ENCODE measurements at places on chromosomes 7 and 10.

GRCh38 chr10:44870031-44870430 lies 41.1 kb upstream of the TMEM72 start:
- no peak for DNase-seq

DNA sequence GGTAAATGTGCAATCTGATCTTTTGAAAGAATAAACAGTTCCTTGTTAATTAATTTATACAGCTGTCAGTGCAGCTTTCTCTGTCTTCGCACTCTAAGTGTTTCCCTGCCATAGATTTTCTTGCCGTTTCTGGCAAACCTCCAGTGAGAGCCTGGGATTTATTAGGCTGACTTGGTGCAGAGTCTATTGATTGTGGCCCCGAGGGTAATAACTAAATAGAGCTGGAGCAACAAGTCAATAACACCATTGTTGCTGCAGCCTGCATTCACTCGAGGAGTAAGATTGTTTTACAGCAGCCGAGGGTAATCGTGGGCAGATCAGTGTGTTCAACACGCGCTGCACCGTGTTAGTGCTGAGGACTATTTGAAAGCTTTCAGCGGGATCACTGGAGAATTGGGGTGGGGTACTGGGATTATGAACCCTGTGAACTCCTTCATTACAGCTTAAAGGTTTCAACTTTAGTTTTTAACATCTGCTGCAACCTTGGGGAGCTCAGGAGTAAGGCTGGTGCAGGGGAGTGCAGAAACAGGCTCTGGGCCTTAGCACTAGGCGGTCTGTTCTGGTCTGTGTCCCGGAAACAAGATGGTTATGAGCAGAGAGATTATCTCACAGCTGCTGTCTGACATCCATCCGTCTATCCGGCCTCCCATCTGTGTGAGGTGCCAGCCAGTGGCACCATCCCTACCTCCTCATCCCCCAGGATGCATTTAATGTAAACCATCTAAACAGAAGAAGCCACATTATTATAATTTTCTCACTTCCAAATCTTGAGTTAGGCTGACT lies 174.0 kb upstream of the TCF7L2 start:
- no peak for DNase-seq

- peak; percentile 97 for DNase-seq
Observed at GRCh38 chr7:34155220-34155908, 250.0 kb downstream of the BMPER start.

DNA sequence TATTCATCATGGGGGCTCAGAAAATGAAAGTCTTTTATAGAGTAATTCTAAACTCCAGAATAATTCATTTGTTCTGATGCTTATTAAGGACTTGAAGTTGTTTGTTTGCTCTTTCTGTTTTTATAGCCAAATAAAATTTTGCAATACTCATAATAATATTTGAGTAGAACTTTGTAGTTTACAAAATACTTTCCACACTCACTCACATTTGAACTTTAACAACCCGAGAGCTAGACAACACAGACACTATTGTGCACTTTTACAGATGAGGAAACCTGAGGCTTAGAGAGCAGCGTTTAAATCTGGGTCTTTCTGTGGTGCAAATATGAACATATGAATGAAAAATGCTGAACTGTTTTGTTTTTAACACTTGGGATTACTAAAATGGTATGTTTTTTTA lies 126.8 kb downstream of the KAT6B start:
- no peak for DNase-seq

- peak; percentile 98 for DNase-seq
Observed at GRCh38 chr10:13924040-13924725, 337.4 kb downstream of the PRPF18 start.

DNA sequence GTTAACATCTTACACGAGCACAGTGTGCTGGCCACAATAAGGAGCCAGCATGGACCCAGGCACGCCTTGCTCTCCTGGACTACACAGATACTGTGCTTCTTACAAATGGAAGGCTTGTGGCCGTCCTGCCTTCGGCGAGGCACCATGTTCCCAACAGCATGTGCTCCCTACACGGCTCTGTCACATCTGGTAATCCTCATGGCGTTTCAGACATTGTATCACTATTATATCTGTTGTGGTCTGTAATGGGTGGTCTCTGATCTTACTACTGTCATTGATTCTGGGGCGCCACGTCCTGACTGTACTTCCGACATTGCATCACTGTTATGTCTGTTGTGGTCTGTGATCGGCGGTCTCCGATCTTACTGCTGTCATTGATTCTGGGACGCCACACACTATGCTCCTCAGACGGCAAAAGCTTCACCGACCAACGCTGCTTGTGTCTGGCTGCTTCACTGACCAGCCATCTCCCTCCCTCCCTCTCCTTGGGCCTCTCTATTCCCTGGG lies 195.4 kb downstream of the MAD1L1 start:
- no peak for DNase-seq

GRCh38 chr10:10208196-10208595 lies 809.5 kb upstream of the CELF2 start:
- peak; percentile 3 for DNase-seq

- no peak for DNase-seq
Observed at GRCh38 chr7:158508802-158509385, 78.7 kb downstream of the PTPRN2 start.

DNA sequence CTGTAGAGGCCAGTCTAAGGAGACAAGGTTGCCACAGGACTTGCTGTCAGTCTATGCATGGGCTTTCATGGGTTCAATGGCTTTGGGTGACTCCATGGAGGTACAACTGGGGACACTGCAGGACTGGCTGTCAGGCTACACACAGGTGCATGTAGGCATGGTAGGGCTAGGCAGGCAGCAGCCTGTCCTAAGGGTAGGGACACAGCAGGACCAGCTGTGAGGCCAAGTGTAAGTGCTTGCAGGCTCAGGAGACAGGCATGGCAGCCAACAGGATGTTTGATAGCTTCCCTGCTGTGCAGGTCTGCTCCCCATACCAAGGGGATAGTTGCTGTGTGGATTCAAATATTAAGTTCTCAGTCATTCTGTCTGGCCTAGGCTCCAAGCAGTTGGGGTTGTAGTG lies 181.0 kb upstream of the NPY start:
- DNase-seq, result no peak

DNA sequence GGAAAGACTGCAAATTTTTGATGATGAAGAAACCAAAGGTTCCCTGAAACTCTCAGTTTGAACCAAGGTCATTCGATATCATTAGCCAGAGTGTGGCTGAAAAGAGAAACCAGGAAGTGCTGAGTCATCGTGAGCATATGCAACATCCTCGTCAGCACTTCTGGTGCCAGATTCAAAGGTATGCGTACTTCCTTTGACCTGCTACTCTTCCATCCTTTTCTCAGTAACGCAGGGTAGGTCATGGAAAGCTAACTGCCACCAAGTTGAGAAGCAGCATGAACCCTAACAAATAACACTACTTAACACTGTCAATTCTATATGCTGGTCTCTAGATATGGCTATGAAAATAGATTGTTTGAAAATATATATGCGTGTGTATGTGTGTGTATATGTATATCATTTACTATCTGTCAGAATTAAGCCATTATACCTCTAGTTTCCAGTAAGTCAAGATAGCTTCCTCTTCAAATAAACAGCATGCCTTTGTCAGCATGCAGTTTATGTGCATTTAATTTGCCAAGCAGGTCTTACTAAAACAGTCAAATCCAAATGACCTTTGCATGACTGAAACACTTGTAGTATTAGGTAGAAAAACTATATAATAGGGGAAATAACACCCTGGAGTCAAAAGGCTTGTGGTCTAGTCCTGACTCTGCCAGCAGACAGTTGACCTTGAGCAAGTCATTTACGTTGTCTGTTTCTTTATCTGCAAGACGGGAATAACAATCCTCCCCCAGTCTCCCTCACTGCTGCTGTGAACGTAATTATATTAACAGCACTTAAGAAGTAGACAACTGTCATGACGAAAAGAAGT lies 26.4 kb downstream of the CDK6 start:
- peak; percentile 95 for DNase-seq

- peak; percentile 95 for DNase-seq
Observed at GRCh38 chr7:116443101-116443523, 56.4 kb upstream of the CAV2 start.

DNA sequence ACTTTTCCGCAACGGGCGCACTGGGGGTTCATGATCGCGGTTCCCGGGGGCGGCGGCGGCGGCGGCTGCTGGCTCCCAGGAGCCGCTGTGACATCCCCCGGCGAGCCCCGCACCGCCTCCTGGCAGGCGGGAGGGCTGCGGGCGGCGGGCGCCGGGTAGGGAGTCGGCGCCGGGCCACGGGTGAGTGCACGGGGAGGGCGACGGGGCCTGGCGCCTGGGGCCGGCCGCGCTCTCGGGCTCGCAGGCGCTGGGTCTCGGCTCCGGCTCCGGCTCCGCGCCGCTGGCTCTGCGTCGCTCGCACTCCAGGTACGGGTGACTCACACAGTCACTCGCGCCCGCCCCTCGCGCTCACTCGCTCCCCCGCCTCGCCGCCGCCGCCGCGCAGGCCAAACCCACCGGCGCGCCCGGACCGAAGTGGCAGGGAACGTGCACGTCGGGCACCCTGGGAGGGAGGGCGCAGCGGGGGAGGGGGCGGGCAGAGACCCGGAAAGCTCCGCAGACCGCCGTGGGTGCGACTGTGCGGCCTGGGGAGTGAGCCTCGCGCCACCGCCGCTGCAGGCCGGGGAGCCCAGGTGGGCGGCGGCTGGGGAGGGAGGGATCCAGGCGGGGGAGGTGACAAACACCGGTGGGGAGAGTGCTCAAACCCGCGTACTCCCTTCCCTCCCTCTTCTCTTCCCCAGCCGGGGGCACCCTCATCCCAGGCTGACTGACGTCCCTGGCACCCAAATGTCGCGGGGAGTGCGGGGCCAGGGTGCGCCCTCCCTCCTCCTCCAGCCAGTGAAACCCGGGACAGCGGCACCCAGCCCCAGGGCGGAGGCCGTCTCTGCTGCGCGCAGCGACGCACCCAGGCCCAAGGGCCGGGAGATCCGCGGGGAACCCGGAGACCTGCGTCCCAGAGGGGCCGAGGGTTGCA lies 276.9 kb upstream of the NEBL start:
- no peak for DNase-seq

GRCh38 chr10:100339236-100339635 lies 7.8 kb upstream of the SCD start:
- DNase-seq, result no peak

GRCh38 chr10:62109587-62110293 lies 158.9 kb downstream of the RTKN2 start:
- DNase-seq, result no peak

- peak; percentile 59 for DNase-seq
Observed at GRCh38 chr10:98170249-98171117, 36.0 kb downstream of the R3HCC1L start.

- DNase-seq, result no peak
Observed at GRCh38 chr10:131227163-131227740, 84.3 kb downstream of the TCERG1L start.

DNA sequence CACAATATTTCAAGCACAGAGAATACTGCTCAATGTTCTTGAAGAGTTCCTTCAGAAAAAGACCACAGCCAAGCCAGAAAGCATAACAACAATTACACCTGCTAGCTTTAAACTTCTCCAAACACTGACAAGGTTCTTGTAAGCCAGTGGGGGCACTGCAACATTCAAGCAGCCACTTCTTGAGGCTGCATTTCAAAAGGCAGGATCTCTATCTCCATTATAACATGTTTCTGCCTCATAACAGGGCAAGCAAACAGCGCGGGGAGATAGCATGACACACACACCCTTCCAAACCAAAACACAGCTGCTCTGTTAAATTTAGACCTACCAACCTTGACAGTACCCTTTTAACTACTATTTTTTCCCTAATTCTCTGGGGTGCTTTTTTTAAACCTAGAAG lies 30.8 kb downstream of the CHCHD3 start:
- DNase-seq, result peak; percentile 31

GRCh38 chr10:17351506-17351905 lies 102.9 kb downstream of the ST8SIA6 start:
- DNase-seq, result no peak

- no peak for DNase-seq
Observed at GRCh38 chr7:29340696-29341095, 146.1 kb downstream of the CHN2 start.

- DNase-seq, result no peak
Observed at GRCh38 chr7:93188870-93189634, 37.2 kb downstream of the HEPACAM2 start.

- DNase-seq, result peak; percentile 20
Observed at GRCh38 chr7:136528329-136528728, 340.1 kb upstream of the CHRM2 start.

- DNase-seq, result peak; percentile 79
Observed at GRCh38 chr10:58782876-58783851, 270.5 kb downstream of the BICC1 start.

DNA sequence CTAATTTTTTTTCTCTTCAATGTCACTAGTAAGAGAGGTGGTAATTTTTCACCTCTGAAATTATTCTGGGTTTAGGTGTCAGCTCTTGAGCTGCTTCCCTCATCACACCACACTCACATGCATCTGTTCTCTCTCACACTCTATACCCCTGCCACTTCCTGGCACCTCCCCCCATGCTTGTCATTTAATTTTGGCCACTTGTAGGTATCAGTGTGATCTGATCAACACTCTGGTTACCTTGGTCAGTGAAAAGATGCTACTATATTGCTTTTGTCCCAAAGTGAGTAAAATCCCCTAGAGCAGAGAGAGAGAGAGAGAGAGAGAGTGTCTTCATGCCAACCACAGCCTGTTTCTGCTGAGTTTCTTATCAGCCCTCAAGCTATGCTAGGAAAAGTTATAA lies 42.5 kb downstream of the STK17A start:
- no peak for DNase-seq

- no peak for DNase-seq
Observed at GRCh38 chr10:70114902-70115301, 17.7 kb downstream of the AIFM2 start.
